ENCODE measurements at places on chromosomes 12 and 14.

DNA sequence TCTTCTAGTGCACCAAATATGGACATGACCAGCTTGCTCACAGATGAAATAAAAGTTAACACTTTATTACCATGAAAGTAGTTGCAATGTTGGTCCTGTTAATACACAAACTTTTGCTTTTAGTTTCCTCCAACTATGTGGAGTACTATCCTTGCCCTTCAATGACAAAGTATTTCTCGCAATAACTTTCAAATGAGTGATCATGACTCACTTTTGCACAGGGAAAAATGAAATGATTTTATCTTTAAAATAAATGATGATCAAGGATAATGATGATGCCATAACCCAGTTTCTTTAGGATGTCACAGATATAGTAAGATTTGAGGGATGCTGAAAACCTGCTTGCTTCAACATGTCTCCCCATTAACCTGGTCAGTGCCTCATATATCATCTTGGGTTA lies 254.0 kb upstream of the KITLG start:
- DNase-seq, result no peak

DNA sequence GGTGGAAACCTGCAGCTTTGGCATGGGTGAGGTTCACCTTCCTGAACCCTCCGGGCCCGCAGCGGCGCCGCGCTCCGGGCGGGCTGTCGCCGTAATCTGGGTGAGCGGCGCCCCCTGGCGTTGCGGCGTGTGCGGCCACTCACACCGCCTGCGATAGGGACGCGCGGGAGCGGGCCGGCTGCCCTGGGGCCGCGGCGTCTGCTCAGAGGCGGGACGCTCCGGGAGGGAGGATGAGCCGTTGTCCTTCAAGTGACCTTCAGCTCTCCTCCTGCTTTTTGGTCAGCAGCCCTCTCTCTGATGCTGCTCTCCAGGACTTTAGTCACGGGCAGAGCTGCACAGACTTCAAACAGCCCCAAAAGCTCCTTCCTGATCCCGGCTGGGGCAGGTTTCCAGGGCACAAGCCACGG lies 211.7 kb upstream of the FKBP4 start:
- peak; percentile 65 for DNase-seq

DNA sequence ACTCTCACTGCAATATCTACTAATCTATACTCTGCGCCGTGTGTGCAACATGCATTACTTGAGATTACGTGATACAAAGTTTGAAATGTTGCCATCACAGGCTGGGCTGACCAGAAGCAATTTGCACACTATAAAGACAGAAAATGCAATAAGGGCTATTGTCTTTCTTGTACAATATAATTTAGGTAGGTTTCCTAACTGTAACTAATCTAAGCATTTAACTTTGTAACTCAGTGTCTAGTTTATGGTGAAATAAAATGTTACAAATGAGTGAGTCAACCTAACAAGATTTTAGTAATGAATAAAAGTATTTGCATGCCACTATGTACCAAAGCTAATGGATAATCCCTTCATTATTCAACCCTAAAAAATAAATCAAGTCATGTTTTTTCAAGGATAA lies 57.8 kb downstream of the LRP6 start:
- no peak for DNase-seq

- DNase-seq, result no peak
These were observed 73.9 kb downstream of the VEZT start for GRCh38 chr12:95291501-95291900.

DNA sequence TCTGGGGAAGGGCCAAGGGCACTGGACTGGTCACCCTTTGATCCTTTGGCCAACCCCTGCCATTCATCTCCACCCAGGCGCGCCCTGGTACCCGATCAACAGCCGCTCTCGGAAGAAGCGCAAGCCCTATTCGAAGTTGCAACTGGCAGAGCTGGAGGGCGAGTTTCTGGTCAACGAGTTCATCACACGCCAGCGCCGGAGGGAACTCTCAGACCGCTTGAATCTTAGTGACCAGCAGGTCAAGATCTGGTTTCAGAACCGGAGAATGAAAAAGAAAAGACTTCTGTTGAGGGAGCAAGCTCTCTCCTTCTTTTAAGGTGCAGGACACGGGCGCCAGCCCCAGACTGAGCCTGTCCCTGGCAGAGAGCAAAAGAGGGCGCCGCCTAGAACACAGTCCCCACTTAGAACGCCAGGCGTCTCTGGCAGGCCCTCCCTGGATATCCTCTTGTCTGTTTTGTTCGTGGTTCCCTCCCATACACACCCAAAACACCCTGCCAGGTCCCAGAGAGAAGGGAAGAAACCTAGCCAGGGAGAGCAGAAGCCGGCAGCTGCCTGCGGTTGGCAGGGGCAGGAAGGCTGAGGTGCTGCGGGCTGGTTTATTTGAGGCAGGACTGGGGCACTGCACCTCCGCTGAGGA lies 1.7 kb downstream of the HOXC12 start:
- no peak for DNase-seq

DNA sequence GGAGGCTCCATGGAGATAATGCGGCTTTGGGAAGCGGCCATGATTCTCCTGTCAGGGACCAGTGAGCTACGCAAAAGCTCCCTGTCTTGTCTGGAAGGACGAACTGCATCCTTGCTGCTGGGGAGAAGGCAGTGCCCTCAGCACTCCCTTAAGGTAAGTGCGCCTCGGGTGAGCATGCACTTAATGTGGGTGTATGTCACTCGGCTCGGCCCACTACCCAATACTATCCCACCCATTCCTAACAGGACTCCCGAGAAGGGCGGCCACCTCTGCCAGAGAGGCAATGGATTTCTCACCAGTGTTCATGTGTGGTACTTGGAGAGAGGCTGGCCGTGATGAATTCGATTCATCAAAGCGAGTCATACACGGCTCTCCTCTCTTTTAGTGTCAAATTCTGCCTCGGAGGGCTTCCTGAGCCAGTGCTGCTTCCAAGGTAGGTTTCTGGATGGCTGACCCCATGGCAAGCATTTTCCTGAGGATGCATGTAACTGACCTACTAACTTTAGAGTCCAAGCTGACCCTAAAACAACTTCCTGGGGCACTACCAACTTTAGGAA lies 151.7 kb upstream of the RTL1 start:
- no peak for DNase-seq

DNA sequence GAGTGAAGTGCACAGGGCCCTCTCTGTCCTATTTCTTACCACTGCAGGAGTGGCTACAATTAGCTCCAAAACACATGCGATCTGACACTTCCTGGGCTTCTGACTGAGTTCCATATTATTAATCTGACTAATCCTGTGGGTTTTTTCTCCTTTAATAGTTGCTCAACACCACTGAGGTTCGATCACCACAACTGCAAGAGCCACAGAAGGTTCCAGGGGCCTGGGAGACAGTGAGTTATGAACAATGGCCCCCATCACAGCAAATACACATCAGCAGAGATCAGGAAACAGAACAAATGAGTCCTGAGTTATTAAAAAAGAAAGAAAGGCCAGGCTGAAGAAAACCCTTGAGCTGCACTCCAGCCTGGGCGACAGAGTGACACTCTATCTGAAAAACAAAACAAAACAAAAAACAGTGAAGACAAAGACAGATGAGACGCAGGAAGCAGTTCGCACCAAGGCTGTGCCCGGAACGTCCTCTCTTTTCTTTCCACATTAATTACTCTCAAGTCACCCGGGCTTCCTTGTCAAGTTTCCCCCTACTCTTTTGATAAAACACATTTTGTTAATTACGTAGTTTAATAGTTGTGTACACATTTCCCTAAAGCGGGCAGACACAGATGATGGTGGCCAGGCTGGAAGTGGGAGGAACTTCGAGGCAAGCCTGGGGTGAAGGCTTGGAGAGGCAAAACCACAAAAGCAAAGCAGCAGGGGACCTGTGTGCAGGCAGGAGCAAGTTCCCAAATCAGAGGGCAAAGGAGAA lies 42.7 kb downstream of the CDC42BPB start:
- no peak for DNase-seq

- DNase-seq, result no peak
These were observed 481.6 kb downstream of the PCNX1 start for GRCh38 chr14:71388862-71389261.

DNA sequence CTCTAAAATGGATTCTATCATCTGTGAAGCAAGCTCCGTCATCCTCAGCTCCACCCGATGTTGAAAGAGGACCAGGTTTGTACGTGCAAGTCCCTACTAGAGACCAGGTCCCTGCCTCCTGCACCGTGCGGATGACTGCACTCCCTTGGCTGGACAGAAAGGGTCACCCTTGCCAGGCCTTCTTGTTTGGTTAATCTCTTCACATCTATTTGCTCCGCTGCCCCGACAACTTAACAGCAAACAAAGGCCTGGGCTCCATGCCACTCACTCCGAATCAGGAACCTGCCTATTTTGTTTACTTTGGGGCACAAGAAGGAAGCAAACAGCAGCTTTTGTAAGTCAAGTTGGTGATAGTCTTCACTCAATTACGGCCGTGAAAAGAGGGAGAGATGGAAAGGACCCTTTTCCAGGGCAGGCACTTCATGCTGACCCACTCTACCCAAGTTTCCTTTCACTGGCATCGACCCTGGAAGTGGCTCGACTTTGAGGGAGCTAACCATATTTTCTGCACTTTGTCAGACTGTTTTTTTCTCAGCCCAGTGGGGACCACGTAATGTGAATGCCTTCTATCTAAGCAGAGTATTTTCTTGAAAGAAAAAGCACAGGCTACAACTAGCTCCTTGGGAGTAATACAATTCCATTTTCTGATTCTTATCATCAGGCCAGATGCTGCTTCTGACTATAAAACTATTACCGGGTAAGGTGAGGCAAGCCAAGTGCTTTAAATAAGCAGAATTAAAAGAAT lies 202.6 kb downstream of the FOXN3 start:
- DNase-seq, result no peak

DNA sequence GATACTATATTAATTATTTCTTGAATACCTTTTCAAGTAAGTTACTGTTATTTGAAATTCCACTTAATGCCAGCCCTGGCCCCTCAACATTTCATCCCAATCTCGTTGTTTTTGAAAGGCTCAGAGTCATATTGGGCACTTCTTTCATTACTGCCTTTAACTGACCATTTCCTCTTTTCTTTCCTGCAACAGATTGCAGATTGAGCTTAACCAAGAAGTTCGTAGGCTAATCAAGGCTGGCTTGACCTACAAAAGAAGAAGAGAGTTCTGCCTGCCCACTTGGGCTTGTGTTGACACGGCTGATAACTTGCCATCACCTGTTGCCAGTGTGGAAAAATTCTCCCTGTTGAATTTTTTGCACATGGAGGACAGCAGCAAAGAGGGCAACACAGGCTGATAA lies 91.0 kb downstream of the FLRT2 start:
- no peak for DNase-seq

- DNase-seq, result no peak
These were observed 13.0 kb upstream of the LRRC23 start for GRCh38 chr12:6891646-6892001.

DNA sequence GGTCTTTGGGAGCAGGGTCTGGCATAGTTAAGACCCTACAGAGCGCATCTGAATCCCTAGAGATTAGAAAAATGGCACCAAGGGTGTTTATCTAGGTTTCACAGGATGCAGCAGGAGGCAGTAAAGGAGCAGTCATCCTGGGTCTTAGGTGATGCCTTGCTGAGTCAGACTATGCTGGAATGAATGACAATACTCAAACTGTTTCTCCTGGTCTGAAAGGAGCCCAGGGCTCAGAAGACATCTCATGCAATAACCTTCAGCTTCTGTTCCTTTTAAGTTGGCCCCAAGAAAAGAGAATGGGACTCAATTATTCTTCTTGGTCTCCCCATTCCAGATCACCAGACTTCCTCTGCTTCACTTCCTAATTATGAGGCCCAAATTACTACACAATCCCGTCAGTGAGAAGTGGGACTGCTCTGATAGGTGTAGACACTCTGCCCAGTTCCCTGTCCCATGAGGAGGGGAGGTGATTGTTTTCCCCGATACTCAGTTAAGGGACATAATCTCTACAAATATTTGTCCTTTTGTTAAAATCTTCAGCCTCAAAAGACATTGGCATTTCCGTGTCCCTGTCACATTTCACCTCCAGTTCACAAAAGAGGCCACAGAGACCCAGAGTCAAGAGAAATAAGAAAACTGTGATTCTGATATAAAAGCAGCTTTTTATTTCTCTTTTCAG lies 14.8 kb upstream of the APOF start:
- DNase-seq, result no peak

DNA sequence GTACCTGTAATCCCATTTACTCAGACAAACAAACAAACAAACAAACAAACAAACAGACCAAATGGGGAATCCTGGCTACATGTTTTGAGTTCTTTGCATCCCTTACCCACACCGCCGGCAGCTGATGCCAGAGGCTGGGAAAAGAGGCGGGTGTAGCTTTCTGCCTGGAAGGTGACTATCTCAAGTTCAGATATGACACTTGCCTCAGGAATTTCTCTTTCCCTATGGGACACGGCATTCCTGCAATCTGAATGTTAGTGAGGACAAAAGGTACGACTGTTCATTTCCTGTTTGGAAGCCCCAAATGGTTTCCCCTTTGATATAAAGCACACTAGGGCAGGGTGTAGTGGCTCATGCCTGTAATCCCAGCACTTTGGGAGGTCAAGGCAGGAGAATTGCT lies 2.9 kb downstream of the MYL2 start:
- DNase-seq, result no peak

DNA sequence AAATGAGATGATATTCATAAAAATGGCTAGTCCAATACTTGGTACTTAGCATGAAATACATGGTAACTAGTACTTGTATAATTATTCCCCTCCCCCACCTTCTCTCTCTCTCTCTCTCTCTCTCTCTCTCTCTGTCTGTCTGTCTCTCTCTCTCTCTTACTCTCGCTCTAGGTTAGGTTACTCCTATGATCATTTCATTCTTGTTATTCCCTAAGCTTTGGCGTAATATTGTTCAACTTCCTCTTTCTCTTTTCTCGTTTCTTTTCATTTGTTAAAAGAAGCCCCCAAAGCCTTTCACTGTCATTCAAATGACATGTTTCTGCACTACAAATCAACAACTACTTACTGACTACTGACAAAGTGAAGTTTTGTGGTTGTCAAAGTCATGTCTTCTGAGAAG lies 89.8 kb downstream of the GRIP1 start:
- no peak for DNase-seq

GRCh38 chr14:99809360-99809759 lies 16.1 kb downstream of the EML1 start:
- no peak for DNase-seq

GRCh38 chr12:96196781-96197180 lies 2.6 kb downstream of the ELK3 start:
- no peak for DNase-seq
